ENCODE measurements at places on chromosomes 12 and 14.

- no peak for DNase-seq
These were observed 9.8 kb downstream of the FAM222A start for GRCh38 chr12:109723311-109723881.

DNA sequence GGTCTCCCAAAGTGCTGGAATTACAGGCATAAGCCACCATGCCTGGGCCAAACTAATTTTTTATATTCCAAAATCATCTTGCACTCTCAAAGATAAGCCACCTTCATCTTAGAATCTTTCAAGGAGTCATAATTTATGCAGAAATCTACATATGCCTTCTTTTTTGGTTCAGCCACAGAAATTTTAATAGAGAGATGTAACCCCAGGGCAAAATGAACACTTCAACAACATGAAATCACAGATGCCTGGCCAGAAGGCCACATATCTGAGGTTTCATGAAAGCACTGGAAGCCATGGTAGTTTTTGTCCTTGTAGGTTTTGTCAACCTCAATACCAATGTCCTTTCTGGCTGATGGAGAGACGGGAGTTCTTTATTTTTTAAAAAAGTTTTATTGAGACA lies 9.8 kb downstream of the SUPT16H start:
- DNase-seq, result no peak

GRCh38 chr14:60631842-60632241 lies 17.4 kb downstream of the SIX1 start:
- no peak for DNase-seq

- no peak for DNase-seq
These were observed 15.9 kb upstream of the FLVCR2 start for GRCh38 chr14:75562489-75562888.

GRCh38 chr14:90438841-90439240 lies 42.0 kb downstream of the CALM1 start:
- DNase-seq, result no peak

- DNase-seq, result no peak
These were observed 9.0 kb upstream of the NUMB start for GRCh38 chr14:73467377-73467776.

DNA sequence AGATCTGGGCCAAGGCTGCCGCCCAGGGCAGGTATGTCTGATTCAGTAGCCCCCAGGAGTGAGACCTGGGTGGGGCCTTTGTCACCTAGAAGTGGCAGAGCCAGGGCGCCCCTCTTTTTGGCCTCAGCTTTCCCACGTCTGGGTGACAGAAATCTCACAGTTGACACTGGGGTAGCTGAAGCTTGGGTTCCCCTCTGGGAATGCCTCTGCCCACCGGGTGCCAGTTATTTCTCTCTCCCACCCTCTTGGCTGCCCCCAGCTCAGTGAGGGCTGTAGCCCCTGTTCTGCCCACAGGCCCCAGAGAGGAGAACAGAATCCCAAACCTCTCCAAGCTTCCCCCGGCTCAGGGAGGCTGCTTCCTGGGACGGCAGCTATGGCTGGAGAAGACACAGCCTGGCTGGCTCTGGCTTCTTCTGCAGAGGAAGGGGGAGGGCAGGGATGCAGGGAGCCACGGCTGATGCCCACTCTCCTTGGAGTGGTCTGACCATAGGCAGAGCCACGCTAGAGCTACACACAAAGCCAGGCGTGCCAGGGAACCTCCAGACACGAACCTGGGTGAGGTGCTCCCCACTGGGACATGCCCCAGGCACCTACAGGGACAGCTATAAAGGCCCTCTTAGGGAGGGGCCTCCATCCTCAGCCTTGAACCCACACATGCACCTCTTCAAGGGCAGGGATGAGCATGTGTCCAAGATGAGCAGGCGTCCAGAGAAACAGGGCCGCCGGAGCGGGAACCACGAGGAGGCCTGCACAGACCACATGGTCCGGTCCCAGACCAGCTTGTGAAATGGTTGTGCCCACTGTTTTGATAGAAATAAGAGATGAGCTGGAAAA lies 51.7 kb downstream of the BEGAIN start:
- DNase-seq, result no peak

GRCh38 chr14:24329736-24330135 lies 5.1 kb downstream of the ADCY4 start:
- no peak for DNase-seq

GRCh38 chr14:52248057-52248456 lies 19.4 kb upstream of the PTGDR start:
- DNase-seq, result no peak

DNA sequence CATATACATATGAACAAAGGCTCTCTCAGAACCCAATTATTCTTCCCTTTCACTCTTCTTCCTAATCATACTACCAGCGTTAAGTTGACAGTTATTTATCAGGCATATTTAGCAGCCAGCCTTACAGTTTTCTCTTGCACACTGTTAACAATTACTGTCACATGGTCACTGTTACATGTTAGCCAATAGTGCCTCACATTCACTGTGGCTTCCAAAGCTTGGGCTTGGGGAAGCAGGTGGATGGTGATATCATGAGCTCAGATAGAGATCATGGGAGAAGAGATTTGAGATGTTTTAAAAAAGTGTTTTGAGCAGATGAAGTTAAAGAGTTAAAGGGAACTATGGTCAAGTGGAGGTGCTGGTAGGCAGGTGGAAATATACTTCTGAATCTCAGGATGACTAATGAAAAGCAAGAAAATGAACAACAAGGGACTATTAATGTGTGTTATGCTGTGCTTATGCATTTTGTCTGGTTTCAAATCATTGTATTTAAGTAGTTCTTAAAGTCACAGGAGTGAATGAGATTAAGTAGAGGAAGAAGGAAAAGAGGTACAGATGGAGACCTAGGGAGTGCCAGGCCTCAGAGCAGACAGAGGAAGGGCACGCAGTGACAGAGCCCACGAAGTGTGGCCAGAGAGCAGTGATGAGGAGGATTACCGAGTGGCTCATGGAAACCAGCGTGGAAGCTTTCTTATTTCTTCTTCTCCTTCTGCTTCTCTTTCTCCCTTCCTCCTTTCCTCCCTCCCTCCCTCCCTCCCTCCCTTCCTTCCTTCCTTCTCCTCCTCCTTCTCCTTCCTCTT lies 39.6 kb downstream of the BICD1 start:
- no peak for DNase-seq

DNA sequence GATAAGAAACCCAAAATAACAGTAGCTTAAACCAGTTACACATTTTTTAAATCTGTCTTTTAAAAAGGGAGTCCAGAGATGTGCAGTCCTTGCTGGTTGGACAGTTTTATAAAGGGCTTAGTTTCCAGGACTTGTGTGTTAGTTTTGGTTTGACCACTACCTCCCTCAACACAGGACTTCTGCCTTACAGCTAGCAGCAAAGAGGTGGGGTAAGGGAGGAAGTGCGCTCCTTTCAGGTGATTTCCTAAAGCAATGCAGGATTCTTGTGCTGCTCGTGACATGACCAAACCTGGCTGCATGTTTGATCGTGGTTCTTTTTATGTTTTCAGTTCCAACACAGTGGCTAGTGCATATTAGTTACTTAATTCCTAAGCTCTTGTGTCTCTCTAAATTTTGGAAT lies 266.2 kb downstream of the TMTC2 start:
- DNase-seq, result no peak

DNA sequence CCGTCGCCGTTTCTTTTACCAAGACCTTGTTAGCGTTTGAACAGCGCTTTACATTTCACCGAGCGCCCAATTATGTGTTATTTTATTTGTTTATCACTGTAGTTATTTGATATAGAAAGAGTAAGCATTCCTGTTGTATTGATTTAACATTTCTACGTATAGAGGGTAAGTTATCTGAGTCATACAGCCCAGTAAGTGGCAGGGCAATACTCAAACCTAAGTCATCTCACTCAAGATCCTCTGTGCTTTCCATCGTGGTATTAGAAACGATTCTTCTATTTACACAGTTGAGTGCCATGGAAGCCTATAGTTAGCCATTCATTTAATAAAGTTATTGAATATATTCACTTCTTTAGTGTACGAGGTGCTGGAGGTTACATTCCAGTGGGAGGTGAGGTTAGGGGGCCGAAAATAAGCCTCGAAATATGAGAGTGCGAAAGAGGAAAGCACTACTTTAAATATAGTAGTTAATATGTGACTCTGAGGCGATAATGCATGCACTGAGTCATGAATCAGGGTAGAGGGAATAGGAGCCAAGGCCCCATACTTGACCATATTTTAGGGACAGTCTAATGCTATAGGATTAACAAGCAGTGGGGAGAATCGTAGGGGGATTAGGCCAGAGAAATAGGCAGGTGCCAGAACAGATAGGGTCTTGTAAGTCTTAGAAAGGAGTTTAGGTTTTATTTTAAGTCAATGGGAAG lies 629 bp downstream of the RAD51AP1 start:
- no peak for DNase-seq

GRCh38 chr12:26668230-26668629 lies 164.8 kb downstream of the ITPR2 start:
- no peak for DNase-seq

- no peak for DNase-seq
These were observed 72.3 kb downstream of the ACADS start for GRCh38 chr12:120797677-120798642.

DNA sequence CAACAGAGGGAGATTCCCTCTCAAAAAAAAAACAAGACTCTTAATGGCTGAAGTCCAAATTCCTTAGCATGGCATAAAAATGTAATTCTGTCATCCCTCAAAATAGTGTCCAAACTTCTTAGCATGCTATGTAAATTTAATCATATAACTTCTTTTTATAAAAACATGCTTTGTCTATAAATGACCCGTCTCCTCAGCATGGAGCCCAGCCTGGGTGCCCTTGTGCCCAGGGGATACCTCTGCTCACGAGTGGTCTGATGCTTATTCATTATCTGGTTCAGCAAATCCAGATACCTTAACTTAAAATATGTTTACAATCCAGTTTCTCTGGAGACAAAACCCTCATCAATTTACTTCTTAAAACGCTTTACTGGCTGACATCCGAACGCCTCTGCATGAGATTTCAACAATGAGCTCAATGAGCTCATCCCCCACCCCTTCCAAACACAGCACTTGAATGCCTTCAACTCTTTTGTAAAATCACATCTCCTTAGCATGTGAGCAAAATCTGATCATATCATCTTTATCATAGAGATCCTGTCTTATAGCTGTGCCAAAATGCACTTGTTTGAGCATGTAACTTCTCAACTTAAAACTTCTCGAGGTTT lies 15.7 kb downstream of the RTL1 start:
- no peak for DNase-seq

DNA sequence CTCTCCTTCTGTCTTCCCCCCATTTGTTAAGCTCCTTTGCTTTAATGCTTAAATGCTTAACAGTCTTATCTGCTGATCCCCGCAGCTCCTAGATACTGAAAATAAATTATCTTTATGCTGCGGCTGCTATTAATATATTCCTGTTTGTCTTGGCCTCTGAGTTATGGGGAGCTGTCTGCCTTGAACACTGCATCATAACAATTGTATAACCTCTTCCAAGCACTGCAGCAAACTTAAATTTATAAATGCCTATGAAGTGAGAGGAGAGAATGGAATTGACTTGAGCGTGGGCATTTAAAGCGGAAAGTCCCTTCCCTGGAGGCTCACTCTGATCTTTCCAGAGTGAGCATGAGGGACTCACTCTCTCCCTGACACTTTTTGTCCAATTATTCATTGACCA lies 23.1 kb upstream of the DCP1B start:
- DNase-seq, result no peak

GRCh38 chr12:93908264-93908663 lies 231.1 kb downstream of the CRADD start:
- DNase-seq, result no peak

GRCh38 chr14:59336098-59336497 lies 129.1 kb downstream of the GPR135 start:
- no peak for DNase-seq

GRCh38 chr12:12723681-12724420 lies 6.7 kb downstream of the CDKN1B start:
- DNase-seq, result no peak

- DNase-seq, result no peak
These were observed 4.9 kb downstream of the AACS start for GRCh38 chr12:125070112-125070511.

GRCh38 chr12:47082796-47083621 lies 3.2 kb upstream of the AMIGO2 start:
- DNase-seq, result no peak

DNA sequence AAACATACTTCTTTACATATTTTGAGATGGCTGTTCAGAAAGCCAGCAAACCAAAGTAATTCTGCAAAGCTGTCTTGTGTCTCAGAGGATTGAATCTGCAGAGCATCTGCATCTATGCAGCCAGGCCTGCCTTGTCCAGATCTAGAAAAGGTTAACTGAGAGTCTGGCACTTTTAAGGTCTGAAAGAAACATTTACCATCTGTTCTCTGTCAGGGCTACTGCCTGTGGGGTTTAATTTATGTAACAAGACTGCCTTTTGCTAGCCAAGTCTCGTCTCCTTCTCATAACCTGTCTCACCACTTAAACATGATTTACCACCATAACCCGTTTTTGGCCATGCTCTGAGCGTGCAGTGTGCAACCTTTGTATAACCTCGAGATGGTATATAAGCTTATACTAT lies 194.2 kb downstream of the SYT10 start:
- DNase-seq, result no peak

GRCh38 chr12:86331012-86331411 lies 74.8 kb upstream of the MGAT4C start:
- DNase-seq, result no peak

- DNase-seq, result no peak
These were observed 82.6 kb upstream of the GTF2A1 start for GRCh38 chr14:81303258-81303935.

DNA sequence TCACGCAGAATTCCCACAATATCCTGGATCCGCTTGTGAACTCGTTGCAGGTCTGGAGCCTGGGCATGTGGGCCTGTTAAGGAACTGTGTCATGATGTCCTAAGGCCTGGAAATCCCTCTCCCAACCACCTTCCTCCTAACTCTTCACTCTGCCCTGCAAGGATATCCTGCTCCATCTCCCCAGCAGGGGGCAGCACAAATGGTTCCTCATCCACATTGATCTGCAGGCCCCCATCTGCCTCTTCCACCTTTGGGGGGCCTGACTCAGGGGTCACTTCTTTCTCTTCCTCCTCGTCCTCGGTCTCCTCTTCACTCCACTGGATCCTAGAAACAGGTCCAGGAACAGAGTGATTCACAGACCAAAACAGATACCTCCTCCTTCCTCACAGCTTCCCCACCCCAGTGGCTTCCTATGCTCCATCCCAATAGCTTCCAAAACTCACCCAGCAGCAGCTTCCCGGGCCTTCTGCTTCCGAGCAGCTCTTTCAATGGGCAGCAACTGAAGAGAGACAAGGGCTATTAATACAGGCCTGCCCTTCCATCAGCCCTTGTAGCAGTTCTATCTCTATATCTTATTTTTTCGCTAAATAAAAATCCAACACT lies 4.5 kb downstream of the NOP2 start:
- no peak for DNase-seq

GRCh38 chr12:124440841-124441381 lies 126.5 kb downstream of the NCOR2 start:
- DNase-seq, result no peak

- DNase-seq, result no peak
These were observed 87.6 kb downstream of the SLC15A5 start for GRCh38 chr12:16189849-16190248.

DNA sequence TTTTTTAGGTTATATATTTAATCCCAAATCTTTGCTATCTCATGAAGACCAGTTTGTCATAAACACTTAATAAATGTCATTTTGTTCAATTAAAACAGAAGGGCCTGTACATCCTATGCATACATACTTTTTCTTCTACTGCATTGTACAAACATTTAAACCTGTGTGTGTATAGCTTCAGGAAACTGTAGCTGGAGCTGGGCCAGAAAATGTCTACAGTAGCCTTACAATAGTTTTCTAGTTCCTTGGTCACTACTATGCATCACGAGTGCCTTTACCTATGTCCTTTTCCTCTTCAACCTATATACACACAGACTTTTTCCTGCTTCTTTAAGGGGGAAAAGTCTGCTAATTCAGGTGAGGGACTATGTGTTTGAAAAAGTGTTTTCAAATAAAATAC lies 302.8 kb downstream of the PAWR start:
- DNase-seq, result no peak
